Activated T-helper 1 cell treated with anti-CD3 and anti-CD28 coated beads, Interleukin-12 subunit alpha, Interleukin-12 subunit beta, Interleukin-2, Interleukin-4 antibody, amounts not matched to agents 30 ng/mL and 10 ng/mL and 1 ng/mL, durations not matched to agents 14 hours and 24 hours and 36 hours (primary cell): ENCODE measurements at places on chromosomes 6 and 20. TPM values are rescaled to one million over a fixed set of nuclear protein-coding genes. Genes with fewer than 3 reads are reported as not detected.

The DPPA5 gene
- total RNA-seq: not detected in 2 replicates

The SLC13A3 gene
- 0.24 TPM in 1 of 2 replicates, not detected in the other for total RNA-seq

The NRSN1 gene
- total RNA-seq: not detected in 2 replicates

The FLRT3 gene
- not detected in 2 replicates for total RNA-seq
